Stimulated activated CD4-positive, alpha-beta T cell treated with anti-CD3 and anti-CD28 coated beads, Interleukin-12 subunit alpha, Interleukin-12 subunit beta, amount 100 ng/mL, for 48 hours (primary cell): ENCODE measurements at places on chromosomes 4 and X.

GRCh38 chr4:183072176-183072575 lies 26.9 kb upstream of the WWC2 start:
- no peak for DNase-seq

DNA sequence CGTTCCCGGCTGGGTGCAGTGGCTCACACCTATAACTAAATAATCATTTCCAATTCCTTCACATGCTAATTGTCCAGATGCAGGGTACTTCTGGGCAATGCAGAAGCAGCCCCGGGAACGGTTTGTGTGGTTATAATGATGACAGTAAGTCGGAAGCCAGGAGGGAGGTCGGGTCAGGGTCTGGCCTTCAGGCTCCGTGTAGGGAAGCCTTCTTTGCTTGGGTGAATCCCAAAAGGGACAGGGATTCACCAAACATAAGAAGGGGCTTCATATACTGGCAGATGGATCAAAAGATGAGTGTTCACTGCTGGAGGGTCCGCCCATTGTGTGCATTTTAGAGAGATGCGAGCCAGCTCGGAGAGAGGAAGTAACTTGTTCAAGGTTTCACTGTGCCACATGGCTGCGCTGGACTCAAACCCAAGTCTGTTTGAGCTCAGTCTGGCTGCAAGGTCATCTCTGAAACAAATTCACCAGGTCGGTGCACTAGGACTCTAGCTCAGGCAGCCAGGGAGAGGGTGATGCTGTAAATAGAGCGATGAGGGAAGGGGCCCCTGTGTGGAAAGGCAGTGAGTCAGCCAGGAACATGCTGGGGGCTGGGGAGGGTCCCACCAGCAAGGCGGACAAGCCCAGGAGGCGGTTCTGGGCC lies 4.8 kb upstream of the KIAA0232 start:
- no peak for DNase-seq

- peak; percentile 33 for DNase-seq
Observed at GRCh38 chr4:83320548-83320947, 14.1 kb downstream of the HPSE start.

- no peak for DNase-seq
Observed at GRCh38 chr4:133263104-133263503, 114.0 kb downstream of the PCDH10 start.

DNA sequence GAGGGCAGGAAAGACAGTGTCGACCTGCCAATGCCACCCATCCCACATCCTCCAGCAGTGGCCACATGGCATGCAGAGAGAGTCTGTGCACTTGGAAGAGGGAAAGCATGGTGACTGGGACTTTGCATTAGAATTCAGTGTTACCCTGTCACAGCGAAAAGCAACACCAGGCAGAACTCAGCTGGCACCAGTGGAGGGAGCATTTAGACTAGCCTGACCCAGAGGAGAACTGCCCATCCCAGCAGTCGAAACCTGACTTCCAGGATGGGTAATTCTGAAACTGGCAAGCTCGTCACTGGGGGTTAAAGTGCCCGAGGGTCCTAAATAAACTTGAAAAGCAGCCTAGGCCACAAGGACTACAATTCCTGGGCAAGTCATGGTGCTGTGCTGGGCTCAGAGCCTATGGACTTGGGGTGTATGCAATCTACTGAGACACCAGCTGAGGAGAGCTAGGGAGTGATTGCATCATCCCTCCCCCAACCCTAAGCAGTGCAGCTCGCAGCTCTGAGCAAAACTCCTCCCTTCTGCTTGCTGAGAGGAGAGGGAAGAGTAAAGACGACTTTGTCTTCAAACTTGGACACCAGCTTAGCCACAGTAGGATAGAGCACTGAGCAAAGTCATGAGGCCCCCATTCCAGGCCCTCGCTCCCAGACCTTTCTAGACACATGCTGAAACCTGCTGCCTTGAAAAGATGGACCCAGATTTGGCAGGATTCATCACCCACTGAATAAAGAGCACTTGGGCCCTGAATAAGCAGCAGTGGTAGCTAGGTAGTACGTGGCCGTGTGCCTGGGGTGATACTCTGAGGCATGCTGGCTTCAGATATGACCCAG lies 68.8 kb downstream of the DDX60L start:
- DNase-seq, result no peak

GRCh38 chr4:123896446-123897071 lies 500.0 kb downstream of the SPRY1 start:
- DNase-seq, result no peak

DNA sequence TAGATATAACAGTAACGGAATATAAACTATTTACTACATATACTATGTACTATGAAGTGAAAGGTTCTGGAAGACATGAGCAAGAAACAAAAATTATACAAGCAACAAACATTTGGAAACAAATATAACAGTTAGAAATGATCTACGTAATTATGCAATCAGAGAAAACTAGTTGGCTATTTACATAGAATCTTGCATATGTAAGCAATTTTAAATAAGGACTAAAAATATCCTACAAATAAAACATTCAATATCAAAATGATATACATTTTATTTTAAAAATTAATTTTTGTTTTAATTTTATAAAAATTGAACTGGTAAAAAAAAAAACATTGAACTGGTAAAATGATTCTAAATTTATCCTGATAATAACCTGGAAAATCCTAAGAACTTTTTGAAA lies 642.5 kb upstream of the PCDH10 start:
- no peak for DNase-seq

- no peak for DNase-seq
Observed at GRCh38 chr4:152850377-152850776, 70.6 kb downstream of the ARFIP1 start.

GRCh38 chr4:96993560-96993959 lies 1149.7 kb downstream of the STPG2 start:
- no peak for DNase-seq

DNA sequence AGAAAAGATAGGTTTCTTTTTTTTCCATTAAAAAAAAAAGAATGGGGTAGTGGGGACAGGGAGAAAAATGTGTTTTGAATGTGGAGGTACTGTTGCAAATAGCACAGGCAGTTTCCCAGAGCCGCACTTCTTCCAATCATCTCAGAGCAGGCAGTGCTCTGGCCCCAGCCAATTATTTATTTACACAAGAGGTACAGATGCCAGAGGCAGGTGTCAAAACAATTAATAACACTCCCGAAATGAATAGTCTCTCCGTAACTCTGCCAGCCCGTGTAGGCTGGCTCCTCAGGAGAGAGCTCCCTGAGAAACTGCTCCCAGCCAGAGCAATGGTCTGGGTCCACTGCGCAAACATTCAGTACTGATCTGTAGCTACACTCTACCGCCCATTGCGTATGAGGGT lies 130.8 kb upstream of the IL1RAPL2 start:
- no peak for DNase-seq

- no peak for DNase-seq
Observed at GRCh38 chr4:33334416-33334815, 2614.2 kb downstream of the PCDH7 start.

DNA sequence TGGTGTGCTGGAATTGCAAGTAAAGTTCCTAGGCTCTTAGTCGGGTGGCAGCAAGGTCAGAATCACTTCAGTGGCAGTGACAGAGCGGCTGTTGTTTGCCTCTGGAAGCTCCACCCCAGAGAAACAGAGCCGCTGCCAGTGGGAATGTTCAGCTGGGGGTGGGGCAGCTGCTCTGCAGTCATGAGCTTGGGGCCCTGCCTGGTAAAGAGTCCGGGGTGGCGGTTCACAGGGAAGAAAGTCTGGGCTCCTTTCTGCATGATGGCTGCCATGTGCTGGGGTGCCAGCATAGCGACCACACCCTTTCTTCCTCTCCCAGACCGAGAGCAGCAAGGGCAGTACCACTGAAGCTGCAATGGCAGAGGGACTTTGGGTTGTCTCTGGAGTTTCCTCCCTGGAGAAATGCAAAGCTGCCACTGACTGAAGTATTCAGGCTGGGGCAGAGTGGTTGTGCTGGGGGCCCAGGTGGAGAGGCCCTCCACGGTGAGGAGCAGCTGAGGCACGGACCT lies 108.8 kb upstream of the CENPE start:
- no peak for DNase-seq

DNA sequence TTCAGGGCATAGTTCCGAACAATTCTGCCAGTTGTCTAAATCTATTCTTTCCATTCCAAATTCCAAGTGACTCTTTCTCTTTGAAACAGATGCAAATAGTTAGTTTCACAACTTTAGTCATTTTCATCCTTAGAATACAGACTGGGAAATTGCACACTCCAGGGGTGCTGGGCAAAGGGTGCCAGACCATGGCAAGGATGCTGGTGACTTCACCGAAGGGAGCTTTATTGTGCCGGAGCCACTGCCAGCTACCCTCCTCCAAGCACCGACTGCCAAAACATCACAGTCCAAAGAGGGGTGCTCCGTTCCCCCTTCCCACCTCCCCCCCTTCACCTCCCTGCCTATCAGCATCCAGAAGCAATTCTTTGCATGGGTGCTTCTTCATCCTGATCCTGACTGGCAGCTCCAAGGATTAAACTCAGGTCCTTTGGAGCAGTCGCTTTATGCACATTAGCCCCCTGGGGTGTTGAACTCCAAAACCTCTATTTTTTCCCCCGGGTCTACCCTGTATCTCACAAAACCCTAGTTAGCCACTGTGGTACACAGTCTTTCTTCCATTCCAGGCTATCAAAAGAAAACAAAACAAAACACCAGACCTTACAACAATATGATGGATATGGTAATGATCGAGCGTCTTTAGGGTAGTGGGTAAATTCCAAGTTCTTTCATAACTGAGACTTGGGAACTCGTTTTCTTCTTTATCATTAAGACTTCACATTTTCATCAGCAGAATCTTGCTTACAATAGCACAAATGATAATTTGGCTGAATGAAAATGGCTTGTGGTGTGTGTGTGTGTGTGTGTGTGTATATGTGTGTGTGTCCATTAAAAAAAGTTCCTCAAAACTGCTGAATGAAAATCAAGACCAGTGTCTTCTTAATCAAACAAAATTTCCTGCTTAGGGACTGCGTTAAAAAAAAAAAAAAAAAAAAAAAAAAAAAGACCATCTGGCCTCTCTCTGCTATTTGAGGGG lies 28.7 kb downstream of the MID1 start:
- no peak for DNase-seq

DNA sequence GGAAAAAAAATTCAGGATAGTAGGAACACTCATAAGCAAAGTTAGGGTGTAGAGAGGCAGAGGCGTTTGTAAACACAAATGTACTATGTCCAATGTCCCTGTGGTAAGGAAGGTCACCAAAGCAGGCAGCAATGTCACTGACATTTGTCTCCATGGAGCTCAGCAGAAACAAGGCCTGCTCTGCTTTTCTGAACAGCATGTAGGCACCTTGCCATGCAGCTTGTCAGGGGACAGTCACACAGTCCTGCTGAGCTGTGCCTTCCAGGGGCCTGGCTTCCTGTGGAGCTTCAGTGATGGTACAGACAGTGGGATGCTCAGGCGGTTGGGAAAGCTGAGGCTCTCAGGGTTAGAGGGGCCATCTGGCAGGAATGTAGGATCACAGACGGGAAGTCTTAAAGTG lies 74.5 kb upstream of the HS3ST1 start:
- DNase-seq, result no peak

- DNase-seq, result peak; percentile 25
Observed at GRCh38 chr4:24472514-24473308, 111.6 kb downstream of the DHX15 start.

- DNase-seq, result no peak
Observed at GRCh38 chrX:129636175-129636681, 18.5 kb downstream of the APLN start.
